ENCODE measurements at places on chromosomes 1 and 21. TPM values are rescaled to one million over a fixed set of nuclear protein-coding genes. Genes with fewer than 3 reads are reported as not detected.

DNA sequence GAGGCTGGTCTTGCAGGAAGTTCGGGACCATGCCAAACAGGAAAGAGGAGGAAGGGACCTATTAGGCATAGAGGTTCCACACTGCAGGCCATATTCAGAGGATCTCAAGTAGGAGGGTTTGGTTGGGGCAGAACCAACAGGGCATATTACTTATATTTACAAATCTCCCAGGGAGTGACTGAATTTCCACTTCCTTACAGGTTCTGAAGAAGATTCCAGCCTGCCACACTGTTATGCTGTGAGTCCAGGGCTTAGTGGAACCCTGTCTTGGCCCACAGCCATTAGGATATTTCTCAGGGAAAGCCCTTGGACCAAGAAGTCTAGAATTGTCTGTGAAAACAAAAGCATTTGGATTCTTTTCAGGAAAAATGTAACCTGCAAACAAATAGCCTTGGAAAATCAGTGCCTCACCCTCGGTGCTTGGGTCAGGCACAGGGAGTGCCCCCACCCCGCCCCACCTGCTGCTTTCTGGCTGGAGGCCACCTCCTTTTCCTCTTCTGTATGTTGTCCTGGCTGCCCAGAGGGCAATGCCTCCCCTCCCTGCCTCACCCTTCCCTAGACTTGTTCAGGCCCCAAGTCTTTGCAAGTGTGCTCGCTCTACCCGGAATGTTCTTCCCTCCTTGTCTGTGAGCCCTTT lies 41.0 kb upstream of the JUN start:
- no peak for DNase-seq
- H3K27ac ChIP-seq, result no peak overlapping the region
- H3K4me3 ChIP-seq, result no peak overlapping the region
- H3K36me3 ChIP-seq, result no peaks in the 10 kb centered on the region

The TDRD10 gene
- not detected for total RNA-seq

The FALEC gene
- total RNA-seq, result not detected

DNA sequence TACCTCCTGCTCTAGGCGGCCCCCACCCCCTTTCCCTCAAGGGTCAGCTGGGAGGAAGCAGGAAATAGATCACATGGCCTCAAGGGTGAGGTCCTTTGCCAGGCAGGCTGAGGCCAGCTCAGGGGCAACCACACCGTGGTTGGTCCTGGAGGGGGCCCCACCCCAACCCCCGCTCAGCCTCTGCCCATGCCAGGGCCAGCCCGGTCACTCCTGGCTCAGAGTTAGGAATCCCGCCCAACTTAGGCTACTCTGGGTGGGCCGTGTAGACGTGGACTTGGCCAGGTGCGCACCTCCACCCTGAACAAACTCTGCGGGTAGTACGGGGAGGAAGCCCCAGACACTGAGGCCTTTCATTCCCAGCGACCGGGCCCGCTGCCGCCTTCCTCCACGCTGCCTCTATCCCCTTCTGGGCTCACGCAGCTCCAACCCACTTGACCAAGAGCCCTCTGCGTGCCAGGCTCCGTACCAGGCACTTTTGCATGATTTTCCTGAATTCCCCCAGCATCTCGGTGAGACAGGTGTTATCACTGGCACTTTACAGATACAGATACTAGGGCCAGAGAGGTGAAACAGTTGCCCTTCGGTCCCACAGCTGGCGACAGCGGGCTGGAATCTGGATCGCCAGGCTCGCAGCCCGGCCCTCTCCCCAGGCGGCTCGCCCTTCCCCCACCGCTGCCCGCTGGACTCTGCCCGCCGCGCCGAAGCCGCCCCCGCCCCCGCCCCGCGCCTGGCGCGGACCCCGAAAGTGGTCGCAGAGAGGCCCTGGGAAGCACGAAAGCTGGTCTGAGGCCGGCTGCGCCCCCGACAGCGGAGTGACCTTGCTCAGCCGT lies 769 bp downstream of the GALE start:
- H3K27me3 ChIP-seq, result no peaks in the 10 kb centered on the region
- peaks cover 18% of the 10 kb centered on the region for H3K36me3 ChIP-seq
- peak overlapping the region; percentile 81 for H3K4me3 ChIP-seq
- peaks cover 7% of the 10 kb centered on the region for H3K4me1 ChIP-seq
- peak overlapping the region; percentile 19 for H3K27ac ChIP-seq

- H3K27me3 ChIP-seq, result no peaks in the 10 kb centered on the region
- H3K4me1 ChIP-seq, result no peaks in the 10 kb centered on the region
- no peak overlapping the region for H3K4me3 ChIP-seq
- H3K36me3 ChIP-seq, result no peaks in the 10 kb centered on the region
- no peak for DNase-seq
Observed at GRCh38 chr1:97904534-97904933, 16.3 kb downstream of the DPYD start.

The GJA9 gene
- not detected for total RNA-seq

The PRPF38B gene
- total RNA-seq, result 44.0 TPM

DNA sequence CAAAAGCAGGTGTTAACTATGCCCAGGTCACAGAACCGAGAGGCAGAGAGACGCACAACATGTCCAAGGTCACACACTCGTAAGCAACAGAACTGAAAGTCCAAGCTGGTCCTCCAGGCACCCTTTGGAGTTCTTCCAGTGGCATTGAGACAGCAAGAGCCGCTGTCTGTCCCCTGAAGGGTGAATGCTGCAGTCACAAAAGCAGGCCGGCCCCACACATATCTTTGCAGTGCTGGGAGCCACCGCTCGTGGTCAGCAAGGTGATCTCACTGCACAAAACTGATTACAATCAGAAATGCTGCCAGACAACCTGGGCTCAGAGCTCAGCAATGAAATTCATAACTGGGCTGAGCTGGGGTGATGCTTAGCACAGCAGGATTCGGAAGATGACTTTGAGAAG lies 47.4 kb upstream of the RAB4A start:
- H3K4me1 ChIP-seq, result no peaks in the 10 kb centered on the region
- no peaks in the 10 kb centered on the region for H3K27me3 ChIP-seq
- no peak for DNase-seq
- H3K36me3 ChIP-seq, result no peaks in the 10 kb centered on the region

The EFCAB7 gene
- total RNA-seq, result 11.5 TPM

The MPL gene
- total RNA-seq, result 0.32 TPM

GRCh38 chr1:43205671-43206070 lies 33.5 kb downstream of the CFAP57 start:
- H3K4me3 ChIP-seq, result no peak overlapping the region
- H3K27me3 ChIP-seq, result no peaks in the 10 kb centered on the region
- no peak for DNase-seq
- peaks cover 5% of the 10 kb centered on the region for H3K4me1 ChIP-seq
- no peak overlapping the region for H3K27ac ChIP-seq

DNA sequence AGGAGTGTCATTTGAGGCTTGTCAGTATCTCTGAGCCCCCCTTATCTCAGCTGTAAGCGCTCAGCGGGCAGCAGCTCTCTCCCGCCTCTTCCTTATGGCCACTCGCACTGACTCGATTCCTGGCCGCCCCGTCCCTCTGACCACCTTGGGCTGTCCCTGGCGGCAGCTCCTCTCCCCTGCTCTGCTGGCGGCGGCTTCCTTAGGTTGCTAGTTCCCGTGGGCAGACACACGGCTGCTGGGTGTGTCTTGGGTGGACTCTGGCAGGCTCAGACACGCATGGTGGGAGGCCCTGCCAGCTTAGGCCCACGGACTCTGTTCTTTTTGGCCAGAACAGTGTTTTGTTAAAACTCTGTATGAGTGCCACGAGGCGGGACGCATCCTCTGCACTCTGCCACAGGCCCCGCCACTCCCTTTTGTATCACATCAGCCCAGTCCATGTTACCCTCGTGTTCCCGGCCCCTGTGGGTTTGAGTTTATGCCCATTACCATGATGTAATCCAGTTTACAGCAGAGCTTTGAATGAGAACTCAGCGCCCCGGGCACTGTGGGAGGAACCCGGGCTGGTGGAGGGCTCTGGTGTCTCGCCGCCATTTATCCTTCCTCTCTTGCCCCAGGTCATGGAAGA lies 45.9 kb downstream of the COQ8A start:
- H3K4me3 ChIP-seq, result no peak overlapping the region
- no peaks in the 10 kb centered on the region for H3K27me3 ChIP-seq
- H3K36me3 ChIP-seq, result no peaks in the 10 kb centered on the region
- peak overlapping the region; percentile 32 for H3K27ac ChIP-seq
- H3K4me1 ChIP-seq, result peaks cover 7% of the 10 kb centered on the region

The KIRREL1 gene
- 26.5 TPM for total RNA-seq

GRCh38 chr1:114203595-114204128 lies 50.0 kb upstream of the SYT6 start:
- no peaks in the 10 kb centered on the region for H3K36me3 ChIP-seq
- H3K4me1 ChIP-seq, result no peaks in the 10 kb centered on the region
- no peak for DNase-seq
- no peak overlapping the region for H3K27ac ChIP-seq
- H3K27me3 ChIP-seq, result peaks cover 40% of the 10 kb centered on the region
- no peak overlapping the region for H3K4me3 ChIP-seq

- H3K36me3 ChIP-seq, result no peaks in the 10 kb centered on the region
- peak overlapping the region; percentile 77 for H3K4me3 ChIP-seq
- no peak overlapping the region for H3K27ac ChIP-seq
- no peaks in the 10 kb centered on the region for H3K4me1 ChIP-seq
Observed at GRCh38 chr1:246506367-246506673, 759 bp downstream of the SMYD3 start.

DNA sequence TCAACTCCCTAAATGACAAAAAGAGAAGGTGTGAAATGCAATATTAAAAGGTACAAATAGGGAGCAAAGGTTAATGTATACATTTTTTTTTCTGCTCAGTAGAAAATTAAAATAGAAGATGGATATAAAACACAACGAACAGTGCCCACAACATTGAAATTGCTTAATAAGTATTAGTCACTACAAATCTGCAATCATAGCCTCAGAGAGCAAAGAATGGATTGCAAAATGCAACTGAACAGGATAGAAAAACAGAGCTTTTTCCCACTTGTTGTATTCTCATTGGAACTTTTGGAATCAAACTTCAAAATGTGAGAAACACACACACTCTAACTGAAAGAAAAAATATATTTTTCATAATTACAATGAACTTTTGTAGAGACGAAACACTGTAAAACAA lies 552.2 kb upstream of the NCAM2 start:
- no peaks in the 10 kb centered on the region for H3K27me3 ChIP-seq
- no peak overlapping the region for H3K27ac ChIP-seq
- H3K4me1 ChIP-seq, result no peaks in the 10 kb centered on the region
- DNase-seq, result no peak
- no peak overlapping the region for H3K4me3 ChIP-seq

DNA sequence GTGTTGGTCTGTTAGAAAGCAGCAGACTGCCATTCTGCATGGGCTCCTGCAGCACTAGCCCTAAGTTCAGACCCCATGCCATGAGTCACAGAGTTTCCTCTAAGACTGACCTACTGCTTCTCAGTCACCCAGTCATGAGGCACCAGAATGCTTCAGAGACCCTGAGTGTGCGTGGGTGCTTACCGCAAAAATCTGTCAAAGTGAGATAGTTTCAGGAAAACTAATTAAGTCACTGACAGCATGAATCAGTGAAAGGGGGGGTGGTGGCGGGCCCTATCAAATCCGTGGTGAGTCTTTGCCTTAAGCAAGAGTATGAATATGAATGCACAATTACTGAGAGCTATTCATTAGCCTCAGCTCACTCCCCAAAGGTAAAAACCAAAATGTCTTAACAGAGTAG lies 98.1 kb downstream of the KCTD3 start:
- no peak for DNase-seq
- H3K27me3 ChIP-seq, result no peaks in the 10 kb centered on the region
- no peaks in the 10 kb centered on the region for H3K4me1 ChIP-seq
- H3K36me3 ChIP-seq, result no peaks in the 10 kb centered on the region
- no peak overlapping the region for H3K4me3 ChIP-seq

GRCh38 chr1:67618285-67619018 lies 66.5 kb upstream of the GADD45A start:
- H3K27ac ChIP-seq, result no peak overlapping the region
- DNase-seq, result no peak
- H3K27me3 ChIP-seq, result no peaks in the 10 kb centered on the region
- H3K4me3 ChIP-seq, result no peak overlapping the region

DNA sequence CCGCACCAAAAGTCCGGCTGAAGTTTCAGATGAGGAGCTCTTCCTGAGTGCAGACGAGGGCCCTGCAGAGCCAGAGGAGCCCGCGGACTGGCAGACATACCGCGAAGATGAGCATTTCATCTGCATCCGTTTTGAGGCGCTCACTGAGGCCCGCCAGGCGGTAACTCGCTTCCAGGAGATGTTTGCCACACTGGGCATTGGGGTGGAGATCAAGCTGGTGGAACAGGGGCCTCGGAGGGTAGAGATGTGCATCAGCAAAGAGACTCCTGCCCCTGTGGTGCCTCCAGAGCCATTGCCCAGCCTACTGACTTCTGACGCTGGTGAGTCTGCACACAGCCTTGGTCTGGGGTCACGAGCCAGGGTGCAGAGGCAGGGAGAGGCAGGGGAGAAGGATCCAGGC lies 84.7 kb downstream of the TRIM11 start:
- no peak for DNase-seq
- H3K27ac ChIP-seq, result no peak overlapping the region
- no peaks in the 10 kb centered on the region for H3K4me1 ChIP-seq
- peaks cover 44% of the 10 kb centered on the region for H3K36me3 ChIP-seq
- H3K4me3 ChIP-seq, result no peak overlapping the region

DNA sequence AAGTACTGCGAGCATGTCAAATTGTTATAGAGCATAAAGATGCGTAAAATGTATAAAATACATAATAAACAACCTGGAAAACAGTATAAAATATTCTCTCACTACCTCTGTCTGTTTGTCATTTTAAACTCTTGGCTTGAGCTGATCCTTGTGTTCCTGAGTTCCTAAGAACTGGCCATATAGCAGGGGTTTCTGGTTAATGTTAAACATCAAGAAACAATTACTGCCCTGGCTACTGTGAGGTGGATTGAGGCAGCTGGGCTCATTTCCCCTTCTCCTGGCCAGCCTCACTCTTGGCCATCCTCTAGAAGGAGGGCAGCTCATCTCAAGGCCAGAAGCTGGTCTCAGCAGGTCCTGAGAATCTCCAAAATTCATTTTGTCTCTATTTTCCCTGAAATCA lies 297.3 kb upstream of the USP24 start:
- no peaks in the 10 kb centered on the region for H3K4me1 ChIP-seq
- no peak overlapping the region for H3K4me3 ChIP-seq
- H3K36me3 ChIP-seq, result no peaks in the 10 kb centered on the region
- H3K27ac ChIP-seq, result no peak overlapping the region
- peaks cover 13% of the 10 kb centered on the region for H3K27me3 ChIP-seq

Measured in endodermal cell (in vitro differentiated cells).